ENCODE measurements at places on chromosomes 3 and 15.

DNA sequence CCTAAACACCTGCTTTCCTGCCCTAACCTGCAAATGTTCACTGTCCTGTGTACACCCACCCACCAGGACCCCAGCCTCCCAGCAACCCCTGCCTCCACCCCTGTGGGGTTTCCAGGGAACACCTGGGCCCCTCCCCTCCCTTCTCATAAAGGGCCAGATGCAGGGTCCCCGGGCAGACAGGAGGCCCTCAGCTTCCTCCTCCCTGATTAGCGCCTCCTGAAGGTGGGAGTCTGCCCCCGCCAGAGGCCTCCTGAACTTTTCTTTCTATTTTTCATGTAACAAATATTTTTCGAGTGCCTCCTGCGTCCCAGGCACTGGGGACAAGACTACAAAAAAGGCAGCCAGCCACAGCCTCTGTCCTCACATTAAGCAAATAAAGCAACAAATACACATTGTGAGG is 135.4 kb upstream of the LINGO1 start:
- no peak for DNase-seq

DNA sequence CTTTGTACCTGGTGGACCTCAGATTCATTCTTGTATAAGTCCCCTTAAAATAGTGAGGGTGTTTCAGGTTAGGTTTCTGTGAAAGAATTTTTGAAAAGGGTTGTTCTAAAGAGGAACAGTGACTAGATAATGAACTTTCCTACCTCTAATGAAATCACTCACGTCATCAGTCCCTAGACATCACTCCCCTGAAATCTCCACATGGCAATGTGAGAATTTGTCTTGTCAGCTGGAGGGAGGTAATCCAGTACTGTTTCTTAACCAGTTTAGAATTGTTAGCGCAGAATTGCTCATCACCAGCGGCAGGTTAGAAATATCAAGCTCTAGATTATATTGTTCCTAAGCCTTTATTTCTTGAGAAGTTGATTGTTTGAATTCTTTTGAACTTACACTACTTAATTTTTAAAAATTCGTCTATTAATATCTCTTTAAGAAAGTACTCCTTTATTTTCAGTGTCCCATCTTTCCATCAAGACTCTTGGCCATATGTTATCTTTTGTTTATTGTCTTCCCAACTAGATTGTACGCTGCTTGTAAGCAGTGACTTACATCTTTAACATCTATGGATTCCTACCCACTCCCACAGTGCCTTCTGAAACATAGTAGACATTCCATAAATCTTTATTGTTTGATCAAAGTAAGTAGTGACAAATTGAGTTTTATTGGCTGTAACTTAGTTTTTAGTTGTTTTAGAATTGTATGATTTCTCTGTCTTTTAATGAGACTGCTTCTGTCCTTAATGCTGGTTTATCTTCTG is 52.8 kb downstream of the RASA2 start:
- DNase-seq, result no peak

DNA sequence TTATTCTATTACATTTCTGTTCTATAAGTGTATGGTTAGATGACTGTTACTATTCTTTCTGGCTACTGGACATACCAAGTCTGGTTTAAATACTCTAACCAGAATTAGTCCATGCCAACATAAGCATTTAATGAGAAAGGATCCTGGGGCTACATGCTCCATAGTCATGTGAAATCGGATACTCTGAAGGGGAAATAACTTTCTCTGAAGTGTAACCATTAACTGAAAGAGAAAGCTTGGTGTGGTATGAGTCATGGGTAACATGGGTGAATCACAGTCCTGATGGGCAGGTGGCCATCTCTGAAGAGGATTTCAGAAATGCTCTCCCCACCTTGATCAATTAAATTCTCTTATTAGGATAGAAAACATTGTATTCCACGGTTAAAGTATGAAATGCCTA is 69.4 kb downstream of the FHIT start:
- peak; percentile 58 for DNase-seq

DNA sequence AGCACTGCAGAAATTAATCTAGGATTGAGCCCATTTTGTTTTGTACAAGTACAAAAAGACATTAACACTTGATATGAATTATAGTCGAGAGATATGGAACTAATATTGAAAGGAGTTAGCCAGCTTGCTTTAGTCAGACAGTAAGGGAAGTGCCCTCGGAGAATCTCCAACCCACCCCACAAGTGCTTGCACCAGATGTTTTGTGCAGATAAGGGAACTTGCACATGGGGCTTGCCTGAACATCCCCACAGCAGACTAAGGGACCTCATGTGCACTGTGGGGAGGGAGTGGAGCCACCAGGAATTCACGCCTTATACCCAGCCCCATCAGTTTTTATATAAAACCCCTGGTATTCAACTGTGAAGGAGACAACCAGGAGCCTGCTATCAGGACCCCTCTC is 122.3 kb downstream of the EFHB start:
- DNase-seq, result no peak
